ENCODE measurements at places on chromosomes 2 and 18.

- no peak for DNase-seq
Observed at GRCh38 chr2:109398366-109399015, 215.3 kb downstream of the SEPTIN10 start.

DNA sequence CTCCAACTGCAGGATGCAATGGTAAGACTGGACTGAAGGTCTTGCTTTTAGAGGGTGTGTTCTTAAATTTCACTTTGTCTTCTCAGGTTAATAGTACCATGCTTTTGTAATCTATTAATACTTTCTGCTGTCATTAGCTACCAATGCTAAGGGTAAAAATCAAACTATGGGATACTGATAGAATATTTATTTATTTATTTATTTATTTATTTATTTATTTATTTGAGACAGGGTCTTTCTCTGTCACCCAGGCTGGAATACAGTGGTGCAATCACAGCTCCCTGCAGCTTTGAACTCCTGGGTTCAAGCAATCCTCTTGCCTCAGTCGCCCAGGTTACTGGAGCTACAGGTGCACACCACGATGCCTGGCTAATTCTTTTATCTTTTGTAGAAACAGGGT is 152.1 kb downstream of the SPP2 start:
- no peak for DNase-seq

DNA sequence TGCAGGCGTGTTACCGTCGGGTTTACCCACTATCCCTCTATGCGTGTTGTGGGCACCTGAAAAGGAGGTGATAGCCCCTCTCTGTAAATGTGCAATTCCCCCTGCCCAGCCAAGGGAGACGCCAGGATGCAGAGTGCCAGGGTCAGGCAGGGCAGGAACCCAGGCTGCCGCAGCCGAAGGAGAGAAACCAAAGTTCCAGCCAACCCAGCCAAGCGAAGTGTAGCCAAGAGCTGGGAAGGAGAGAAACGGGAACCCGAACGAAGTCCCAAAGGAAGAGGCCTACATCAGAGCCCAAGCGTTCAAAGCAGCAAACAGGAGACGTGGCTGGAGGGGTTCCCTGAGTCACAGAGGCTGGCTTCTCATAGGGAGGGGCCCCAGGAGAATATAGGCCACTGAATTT is 24.2 kb upstream of the SPR start:
- DNase-seq, result no peak

- no peak for DNase-seq
Observed at GRCh38 chr2:114542695-114543094, 100.3 kb downstream of the DPP10 start.

DNA sequence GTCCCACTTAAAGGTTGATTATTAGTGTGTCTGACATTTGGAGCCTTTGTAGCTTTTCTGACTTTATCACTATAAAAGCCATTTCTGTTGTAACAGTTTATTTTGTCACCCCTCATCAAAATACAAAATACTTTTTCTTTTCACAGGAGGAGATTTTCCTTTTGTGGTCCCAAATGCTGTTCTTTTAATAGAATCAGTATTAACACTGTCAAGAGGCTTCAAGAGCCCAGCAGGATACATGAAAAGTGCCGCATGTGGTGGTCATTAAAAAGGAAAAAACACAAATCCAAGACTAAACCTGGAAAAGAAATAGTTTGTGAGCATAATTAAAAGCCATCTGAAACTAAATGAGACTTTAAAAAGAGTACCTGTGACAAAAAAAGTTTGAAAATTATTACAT is 515.7 kb downstream of the DCDC2C start:
- DNase-seq, result no peak

GRCh38 chr18:79200546-79201268 is 131.5 kb downstream of the ATP9B start:
- DNase-seq, result no peak

DNA sequence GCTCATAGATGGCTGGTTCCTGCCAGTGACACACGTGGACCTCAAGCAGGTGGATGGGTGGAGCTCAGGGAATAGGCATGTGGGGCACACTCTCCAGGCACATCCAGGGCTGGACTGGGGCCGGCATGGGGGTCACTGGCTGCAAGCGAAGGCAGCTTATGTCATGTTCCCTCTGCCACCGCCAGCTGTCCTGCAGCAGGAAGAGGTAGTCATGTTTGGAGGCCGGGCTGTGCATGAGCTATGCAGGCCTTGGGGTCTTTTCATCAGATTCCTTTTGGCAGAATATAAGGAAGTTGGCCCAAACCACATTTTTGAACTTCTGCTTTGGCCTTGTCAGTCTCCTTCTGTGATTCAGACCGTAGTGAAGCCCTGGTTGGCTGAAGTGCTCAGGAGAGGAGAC is 61.5 kb downstream of the AGAP1 start:
- peak; percentile 52 for DNase-seq

- no peak for DNase-seq
Observed at GRCh38 chr2:239693761-239694415, 293.1 kb upstream of the HDAC4 start.

DNA sequence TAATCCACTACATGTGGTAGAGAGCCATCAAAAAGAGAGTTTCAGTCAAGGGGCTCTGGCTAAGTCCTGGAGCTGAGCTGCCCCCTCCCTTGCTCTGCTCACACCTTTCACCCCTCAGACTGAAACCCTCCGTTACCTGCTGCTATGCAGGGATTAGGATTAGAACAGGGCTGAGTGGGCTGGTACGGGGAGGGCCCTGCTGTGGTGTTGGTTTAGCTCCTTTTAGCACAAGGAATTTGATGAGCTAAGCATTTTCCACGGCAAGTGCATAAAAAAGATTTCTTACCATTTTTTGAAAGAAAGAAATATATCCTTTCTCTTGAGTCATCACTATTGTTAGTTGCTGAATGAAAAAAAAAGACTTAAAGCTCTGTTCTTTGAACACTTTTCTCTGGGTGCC is 46.3 kb downstream of the TCF7L1 start:
- DNase-seq, result no peak

DNA sequence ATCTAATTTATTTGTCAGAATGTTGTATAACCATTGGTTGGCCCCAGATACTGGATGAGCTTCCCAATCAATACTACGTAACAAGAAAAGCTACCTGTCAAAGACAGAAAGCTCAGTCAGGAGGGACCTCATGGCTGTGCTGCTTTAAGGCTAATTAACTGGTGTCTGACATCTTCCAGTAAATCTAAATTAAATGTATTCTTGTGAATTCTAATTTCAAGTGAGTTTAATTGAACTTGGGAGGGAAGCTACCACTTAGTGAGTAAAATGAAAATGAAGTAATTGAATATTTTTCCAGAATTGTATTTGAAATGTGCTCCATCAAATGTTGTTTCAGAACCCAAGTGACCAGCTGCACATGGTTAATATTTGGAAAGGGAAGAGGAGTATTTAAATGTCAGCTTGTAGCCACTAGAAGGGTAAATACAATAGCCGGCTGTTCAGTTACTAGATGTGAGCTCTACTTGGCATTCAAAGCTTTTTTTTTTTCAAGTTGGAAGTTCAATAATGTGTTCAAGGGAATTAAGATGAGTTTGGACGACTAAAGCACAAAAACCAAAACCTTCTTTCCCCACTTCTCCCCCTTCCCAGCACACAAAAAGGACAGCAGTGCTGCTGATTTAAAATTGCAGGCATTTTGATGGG is 62.0 kb downstream of the GPR39 start:
- no peak for DNase-seq

GRCh38 chr2:197273485-197273884 is 37.1 kb downstream of the ANKRD44 start:
- DNase-seq, result no peak

DNA sequence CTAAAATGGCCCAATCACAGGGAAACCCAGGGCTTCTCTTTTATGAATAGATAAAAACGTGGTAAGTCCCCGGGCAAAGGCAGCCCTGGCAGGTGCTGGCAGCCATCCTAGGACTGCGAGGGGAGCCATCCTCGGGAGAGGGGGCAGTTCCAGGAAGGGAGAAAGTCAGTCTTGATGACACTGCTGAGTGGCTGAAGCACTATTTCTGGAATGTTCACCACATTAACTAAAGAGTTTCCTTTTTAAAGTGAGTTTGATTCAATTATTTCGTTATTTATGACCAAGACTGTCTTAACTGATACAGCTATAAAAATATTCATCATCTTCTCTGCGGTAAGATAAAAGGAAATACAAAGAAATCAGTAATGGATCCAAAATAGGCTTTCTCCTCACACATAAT is 20.4 kb downstream of the TTR start:
- DNase-seq, result no peak

DNA sequence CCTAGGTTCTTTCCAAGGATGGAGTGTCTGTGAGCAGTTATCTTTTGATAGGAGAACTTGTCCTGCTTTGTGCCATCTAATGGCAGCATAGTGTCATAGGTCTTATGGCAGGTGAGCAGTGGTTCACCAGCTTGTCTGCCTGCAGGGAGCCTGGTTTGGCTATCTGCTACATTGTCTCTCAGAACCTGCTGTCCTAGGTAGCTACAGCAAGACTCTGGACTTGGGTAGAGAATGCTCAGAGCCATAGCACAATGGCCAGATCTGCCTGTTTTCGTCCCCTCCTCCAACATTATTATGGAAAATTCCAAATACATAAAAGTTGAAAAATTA is 28.3 kb downstream of the AGFG1 start:
- no peak for DNase-seq

GRCh38 chr2:238879621-238880377 is 31.9 kb downstream of the TWIST2 start:
- DNase-seq, result no peak

- DNase-seq, result no peak
Observed at GRCh38 chr2:60453872-60454271, 99.6 kb downstream of the BCL11A start.

- no peak for DNase-seq
Observed at GRCh38 chr18:48450685-48451084, 41.5 kb upstream of the ZBTB7C start.

DNA sequence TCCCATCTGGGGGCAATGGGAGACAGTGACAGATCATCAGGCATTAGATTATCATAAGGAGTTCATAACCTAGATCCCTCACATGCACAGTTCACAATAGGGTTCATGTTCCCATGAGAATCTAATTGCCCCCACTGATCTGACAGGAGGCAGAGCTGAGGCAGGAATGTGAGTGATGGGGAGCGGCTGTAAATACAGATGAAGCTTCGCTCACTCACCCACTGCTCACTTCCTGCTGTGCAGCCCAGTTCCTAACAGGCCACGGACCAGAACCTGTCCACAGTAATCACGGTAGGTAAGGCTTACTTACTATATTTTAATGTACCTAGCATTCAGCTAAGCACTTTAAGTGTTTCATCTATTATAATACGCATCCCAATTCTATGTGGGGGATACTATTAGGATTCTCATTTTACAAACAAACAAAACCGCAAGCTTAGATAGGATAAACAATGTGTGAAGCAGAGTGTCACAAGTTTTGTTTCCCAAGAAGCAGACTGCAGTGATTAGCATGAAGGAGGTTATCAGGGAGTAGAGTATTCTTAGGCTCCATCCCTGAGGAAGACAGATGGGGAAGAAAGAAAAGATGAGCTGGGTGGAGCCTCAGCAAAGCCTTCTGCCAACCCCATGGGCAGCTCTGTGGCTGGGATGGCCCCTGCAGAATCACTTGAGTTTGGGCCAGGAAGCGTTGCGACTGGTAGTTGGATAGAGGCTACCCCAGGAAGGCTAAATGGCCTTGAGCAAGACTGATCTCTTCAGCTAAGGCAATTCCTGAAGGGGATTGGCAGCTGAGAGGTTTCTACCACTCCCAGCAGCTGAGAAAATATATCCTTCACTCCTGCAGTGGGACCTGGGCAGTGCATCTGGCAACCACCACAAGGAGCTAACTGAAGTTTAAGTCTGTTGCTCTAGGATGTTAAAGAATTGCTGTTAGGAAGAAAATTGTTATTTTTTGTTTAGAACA is 133.1 kb downstream of the MREG start:
- DNase-seq, result no peak

Data from suppressor macrophage treated with lipopolysaccharide for 1 hour (primary cell).